Activated T-helper 1 cell treated with Interleukin-2 at 50 U/mL for 16 hours (primary cell): ENCODE measurements at places on chromosomes 12 and 14.

- no peak for DNase-seq
These were observed 9.3 kb upstream of the PTHLH start for GRCh38 chr12:27981874-27982273.

- no peak for DNase-seq
These were observed 272.0 kb upstream of the DIO2 start for GRCh38 chr14:80483331-80483730.

DNA sequence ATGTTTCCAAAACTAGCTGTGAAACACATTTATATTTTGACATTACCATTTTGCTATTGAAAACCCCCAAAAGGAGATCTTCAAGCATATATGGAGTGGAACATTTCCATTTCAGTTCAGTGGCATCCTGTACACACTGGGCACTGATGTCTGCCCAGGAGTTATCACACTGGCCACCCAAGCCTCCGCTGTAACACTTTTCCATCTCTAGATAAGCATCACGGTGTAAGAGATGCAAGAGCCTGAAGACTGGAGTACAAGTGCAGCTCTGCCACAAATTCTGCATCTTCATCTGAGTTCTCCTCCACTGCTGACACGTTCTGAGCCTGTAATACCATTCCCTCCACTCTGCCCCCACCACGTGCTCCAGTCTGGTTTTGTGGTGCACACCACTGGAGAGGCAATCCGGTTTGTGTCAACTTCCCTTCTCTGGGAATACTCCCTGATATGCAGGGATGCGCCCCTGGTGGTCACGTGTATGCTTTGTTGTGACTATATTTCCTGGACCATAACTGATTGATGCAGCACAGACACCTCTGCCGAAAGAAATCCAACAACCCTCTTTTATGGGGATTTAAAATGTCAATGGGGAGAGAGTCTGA, 12.7 kb downstream of the SPTLC2 start:
- DNase-seq: no peak

- DNase-seq: no peak
These were observed 173.2 kb downstream of the BRMS1L start for GRCh38 chr14:35999294-35999693.

DNA sequence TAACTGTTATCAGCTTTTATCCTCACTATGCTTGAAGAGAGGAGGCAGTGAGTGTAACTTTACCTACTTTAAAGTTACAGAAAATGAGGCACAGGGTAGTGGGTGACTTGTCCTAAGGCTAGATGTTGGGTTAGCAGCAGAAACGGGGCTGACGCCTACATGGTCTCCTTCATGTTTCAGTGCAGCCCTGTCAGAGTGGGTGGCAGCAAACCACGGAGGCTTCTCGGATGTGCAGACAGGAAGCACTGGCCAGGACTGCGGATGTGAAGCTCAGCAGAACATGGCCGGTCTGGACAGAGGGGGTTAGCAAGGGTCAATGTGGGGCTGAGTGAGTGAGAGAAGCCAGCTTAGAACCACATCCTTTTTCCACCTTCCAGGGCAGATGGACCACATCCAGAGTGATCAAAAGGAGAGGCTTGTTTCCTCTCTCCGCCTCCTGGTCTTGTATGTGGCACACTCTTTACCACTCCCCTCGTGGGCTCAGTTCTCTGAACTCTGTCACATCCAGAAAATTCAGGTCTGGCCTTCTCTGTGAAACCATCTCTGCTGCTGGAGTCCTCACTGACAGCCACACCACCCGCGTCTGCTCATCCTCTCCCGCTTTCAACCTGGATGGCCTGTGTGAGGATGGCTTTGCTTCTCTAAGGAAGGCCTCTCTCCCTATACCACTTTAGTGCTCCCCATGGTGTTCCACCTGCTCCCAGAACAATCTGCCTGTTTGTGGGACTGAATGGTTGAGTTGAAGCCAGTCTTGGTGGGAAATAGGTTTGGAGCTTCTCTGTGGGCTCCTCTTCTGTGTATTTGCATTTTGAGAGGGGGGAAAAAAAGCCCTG, 14.1 kb downstream of the SUSD6 start:
- DNase-seq: peak; percentile 52

GRCh38 chr14:53035336-53036210, 84.7 kb upstream of the FERMT2 start:
- no peak for DNase-seq

DNA sequence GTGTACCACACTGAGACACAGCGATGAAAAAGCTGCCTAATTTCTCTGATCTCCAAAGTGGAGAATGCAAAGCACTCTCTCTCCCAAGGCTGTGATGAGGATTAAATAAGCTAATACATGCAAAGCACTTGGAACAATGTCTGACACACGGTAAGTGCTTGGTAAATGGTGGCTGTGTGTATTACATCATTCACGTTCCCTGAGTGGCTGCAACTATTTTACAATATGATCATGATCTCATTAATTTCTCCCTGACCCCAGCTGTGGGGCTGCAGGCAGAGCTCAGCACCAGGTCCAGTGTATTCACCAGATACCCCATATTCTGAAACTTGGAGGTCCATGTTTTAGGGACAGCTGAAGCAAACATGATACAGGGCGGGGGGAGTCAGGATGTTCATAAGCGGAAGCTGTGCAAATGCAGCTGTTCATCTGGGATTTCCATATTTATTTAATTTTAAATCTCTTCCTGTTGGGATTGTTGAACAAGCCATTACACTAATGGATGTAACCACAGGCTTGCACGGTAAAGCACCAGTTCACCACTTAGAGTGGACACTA, 106.4 kb downstream of the CCDC60 start:
- DNase-seq: no peak

DNA sequence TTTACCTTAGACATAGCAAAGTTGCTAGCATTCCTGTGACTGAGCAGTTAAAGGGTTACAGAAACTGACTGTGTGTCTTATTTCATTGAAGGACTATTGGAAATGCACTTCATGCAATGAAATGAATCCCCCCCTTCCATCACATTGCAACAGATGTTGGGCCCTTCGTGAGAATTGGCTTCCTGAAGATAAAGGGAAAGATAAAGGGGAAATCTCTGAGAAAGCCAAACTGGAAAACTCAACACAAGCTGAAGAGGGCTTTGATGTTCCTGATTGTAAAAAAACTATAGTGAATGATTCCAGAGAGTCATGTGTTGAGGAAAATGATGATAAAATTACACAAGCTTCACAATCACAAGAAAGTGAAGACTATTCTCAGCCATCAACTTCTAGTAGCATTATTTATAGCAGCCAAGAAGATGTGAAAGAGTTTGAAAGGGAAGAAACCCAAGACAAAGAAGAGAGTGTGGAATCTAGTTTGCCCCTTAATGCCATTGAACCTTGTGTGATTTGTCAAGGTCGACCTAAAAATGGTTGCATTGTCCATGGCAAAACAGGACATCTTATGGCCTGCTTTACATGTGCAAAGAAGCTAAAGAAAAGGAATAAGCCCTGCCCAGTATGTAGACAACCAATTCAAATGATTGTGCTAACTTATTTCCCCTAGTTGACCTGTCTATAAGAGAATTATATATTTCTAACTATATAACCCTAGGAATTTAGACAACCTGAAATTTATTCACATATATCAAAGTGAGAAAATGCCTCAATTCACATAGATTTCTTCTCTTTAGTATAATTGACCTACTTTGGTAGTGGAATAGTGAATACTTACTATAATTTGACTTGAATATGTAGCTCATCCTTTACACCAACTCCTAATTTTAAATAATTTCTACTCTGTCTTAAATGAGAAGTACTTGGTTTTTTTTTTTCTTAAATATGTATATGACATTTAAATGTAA, 31.5 kb downstream of the MDM2 start:
- DNase-seq: no peak

DNA sequence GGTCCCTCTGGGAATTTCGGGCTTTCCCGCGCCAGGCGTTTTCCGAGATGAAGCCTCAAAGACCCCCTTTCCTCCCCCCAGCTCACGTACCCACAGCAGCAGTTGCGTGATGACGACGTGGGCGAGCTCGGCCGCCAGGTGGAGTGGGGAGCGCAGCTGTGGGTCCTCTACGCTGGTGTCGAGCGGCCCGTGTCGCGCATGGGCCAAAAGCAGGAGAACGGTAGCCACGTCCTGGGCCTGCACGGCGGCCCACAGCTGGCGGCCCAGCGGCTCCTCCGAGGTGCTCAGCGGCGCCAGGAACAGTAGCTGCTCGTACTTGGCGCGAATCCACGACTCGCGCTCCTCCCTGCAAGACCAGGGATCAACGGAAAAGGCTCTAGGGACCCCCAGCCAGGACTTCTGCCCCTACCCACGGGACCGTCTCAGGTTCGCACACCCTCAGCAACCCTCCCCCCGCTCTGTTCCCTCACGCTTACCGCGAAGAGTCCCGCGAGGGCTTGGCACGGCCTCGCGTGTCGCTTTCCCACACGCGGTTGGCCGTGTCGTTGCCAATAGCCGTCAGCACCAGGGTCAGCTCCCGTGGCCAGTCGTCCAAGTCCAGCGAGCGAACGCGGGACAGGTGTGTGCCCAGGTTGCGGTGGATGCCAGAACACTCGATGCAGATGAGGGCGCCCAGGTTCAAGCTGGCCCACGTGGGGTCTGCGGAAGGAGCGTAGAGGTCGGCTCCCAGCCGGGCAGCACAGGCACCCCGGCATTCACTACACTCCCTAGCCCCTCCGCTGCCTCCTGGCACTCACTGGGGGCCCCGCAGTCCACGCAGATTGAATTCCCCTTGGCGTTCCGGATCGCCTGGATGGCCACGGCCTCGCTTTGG, 11.4 kb downstream of the AGAP2 start:
- DNase-seq: no peak

GRCh38 chr12:2959505-2960389, 550 bp downstream of the TEAD4 start:
- no peak for DNase-seq

- DNase-seq: no peak
These were observed 95.2 kb downstream of the KCNA5 start for GRCh38 chr12:5138845-5139244.

- no peak for DNase-seq
These were observed 244.7 kb upstream of the KRR1 start for GRCh38 chr12:75756111-75756510.

DNA sequence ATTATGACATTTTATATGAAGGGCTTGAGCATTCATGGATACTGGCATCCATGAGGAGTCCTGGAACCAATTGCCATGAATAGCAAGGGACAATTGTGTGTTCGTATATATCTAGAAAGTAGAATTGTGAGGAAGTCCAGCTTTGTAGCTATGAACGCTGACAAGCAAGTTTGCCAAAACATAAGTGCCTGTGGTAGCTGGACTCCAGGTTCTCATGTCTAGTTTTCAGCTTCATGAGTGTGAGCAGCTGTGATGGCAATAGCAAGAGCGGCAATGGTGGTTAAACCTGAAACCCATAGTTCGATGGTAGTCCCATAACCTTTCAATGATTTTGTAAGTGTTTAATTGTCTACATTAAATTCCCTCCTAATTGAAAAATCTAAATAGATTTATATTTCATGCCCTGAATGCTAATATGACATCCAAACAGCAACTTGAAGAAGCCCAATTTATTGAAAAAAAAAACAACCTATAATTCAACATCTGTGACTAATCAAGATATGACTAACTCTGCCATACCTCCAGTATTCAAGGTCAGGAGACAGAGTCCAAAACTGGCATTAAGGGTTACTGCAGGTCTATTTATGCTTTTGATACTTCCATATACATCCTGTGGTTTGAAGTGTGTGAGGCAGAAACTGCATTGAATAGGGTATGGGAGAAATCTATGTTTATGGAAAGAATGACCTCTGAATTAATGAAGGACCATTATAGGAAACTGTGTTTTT, 50.3 kb upstream of the PCED1B start:
- no peak for DNase-seq

DNA sequence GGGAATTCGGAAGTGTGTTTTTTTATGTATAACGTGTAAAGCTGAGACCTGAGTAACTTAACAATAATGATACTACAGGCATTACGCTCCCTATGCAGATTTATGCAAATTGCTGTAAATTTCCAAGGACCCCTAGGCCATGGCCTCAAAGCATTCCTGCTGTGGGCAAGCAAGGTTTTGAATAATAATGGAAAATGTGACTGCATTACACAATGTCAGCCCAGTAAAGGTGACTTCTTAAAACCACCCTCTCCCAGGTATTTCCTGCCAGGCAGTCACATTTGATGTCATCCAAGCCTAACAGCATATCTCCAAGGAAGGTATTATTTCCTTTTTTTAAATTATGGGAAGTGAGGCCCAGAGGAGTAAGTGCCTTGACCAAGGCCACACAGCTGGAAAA, 621.0 kb downstream of the BCL11B start:
- no peak for DNase-seq

DNA sequence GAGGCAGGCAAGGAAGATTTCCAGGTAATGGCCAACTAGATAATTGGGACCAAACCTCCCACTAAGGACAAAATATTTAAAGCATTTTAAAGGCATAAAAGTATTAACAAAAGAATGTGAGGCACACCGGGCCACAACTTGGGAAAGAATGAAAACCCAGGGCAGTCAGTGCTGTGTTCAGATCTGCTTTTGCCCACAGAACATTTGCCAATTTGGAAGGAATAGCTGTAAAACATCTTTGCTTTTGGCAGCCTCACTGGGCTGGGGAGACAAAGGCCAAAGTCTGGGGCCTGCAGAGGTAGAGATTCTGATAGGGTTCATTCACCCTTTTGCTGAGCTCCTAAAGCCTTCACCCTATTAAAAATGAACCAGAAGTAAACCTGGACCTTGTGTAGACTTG, 82.3 kb downstream of the SYNE3 start:
- DNase-seq: no peak

DNA sequence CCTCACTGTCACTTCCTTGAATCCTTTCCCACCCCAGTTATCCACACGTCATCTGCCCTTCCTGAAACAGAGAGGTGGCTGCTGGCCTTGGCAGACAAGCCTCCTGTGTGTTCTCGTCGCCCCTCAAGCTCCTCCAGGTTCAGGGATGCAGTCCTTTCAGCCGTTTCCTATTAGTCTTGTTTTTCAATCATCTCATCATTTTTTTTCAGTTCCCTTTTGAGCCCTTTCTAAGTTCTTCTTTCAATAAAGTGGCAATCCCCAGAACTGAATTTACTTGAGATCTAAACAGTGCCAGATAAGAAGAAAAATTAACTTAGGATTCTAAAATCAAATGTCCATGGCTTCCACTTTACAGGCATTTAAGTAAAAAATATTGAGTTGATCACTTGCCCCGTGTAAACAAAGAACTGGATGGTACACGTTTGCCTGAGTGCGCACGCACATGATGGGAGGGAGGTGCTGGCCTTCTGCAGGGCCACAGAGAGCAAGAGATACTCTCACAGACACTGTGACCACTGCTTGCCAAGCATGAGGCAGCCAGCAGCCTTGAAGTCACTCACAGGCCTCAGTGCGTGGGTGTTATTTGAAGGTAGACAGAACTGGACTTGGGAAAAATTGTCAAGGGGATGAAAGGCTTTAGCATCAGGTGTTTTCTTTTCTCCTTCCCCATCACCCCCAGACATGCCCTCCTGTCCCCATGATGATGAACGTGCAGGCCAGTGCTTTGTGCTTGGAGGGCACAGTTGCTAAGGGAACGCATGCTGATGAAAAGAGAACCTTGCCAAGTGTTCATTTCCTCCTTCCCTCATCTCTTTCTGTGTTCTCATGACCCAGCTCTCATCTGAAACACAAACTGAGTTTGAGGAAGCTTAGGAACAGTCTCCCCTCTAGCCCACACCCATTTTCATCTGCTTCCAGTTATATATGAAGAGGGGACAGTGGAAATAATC, 408.3 kb downstream of the EGLN3 start:
- no peak for DNase-seq

- DNase-seq: no peak
These were observed 418.8 kb downstream of the KCNH5 start for GRCh38 chr14:62626416-62626815.
